ENCODE measurements at places on chromosomes 4 and X.

- no peak for DNase-seq
Measured at GRCh38 chrX:46354481-46354880, 190.7 kb downstream of the ZNF674 start.

DNA sequence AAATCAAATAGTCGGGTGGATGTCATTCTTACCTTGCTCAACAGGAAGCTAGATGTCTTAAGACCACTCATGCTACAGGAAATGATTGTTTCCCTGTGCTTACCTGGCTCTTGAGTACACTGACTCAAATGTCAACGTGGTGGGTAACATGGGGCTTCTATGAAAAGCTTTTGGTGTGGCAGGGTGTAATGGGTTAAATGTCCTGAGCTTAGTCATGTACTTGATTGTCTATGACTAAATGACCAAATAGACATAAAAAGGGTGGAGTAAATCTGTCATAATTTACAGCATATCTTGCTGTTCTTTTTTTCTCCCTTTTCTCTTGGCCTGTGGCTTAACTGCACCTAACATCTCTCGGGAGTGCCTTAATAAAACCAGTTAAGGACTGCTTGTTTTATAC lies 44.9 kb downstream of the CCNG2 start:
- no peak for DNase-seq

DNA sequence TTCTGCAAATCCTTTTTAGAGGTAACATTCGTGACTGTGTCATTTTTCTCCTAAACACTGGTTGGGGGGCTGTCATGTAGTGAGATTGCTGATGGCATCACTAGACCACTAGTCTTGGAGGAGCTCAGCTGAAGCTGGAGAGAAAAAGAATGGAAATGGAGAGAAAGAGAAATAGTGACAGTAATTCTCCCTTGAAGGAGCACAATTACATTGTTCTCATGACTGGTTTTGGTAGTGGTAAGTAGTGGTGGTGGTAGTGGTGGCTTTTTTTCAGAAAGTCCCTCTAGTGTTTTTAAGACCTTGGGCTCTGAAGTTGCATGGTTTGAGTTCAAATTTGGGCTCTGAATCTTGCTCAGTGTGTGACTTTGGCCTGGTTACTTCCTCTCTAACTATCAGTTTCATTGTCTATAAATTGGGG lies 99.8 kb downstream of the LARP7 start:
- no peak for DNase-seq

DNA sequence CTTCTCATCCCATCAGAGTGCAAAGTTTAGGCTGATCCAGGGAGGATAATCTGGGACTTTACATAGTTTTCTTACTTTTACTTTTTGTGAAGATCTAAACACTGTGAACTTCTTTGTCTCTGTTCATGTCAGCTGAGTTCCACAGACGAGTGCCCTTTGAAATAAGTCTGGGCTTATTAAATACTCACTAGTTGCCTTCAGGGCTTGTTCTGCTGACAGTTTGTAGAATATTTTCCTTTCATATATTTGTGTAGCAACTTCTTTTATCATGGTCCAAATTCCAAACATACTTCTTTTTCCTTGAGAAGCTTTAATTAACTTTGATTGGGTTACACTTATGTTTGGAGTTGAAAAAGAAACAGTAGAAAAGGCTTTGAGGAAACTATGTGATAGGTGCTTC lies 109.6 kb downstream of the SH2D1A start:
- DNase-seq, result no peak

DNA sequence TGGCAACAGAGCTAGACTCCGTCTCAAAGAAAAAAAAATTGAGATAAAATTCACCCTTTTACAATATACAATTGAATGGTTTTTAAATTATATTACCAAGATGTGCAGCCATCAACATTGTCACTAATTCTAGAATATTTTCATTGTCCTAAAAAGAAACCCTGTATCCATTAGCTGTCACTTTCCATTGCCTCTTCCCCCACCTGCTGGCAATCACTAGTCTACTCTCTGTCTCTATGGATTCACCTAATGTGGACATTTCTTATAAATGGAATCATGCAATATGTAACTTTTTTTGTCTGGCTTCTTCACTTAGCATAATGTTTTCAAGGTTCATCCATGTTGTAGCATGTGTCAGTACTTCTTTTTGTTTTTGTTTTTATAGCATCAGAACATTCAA lies 20.8 kb downstream of the ABHD18 start:
- no peak for DNase-seq

DNA sequence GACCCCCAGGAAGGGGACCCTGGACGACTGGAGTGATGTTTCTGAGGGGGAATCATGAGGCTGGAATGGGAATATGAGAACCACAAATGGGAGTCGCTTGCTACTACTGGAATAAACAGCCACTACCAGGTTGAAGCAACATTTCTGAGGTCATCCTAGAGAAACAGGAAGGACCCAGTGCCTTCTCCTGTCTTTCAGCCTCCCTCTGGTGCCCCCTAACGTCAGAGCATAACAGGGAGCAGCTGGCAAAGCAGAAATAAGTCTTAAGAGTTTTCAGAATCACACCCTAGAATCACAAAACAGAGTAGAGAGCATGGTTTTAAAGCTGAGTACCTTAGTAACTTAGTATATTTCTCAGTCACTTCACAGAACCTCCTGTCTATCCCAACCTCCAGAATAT lies 347.8 kb upstream of the PITX2 start:
- no peak for DNase-seq

- no peak for DNase-seq
Measured at GRCh38 chr4:178738026-178738425, 1295.8 kb upstream of the AGA start.

DNA sequence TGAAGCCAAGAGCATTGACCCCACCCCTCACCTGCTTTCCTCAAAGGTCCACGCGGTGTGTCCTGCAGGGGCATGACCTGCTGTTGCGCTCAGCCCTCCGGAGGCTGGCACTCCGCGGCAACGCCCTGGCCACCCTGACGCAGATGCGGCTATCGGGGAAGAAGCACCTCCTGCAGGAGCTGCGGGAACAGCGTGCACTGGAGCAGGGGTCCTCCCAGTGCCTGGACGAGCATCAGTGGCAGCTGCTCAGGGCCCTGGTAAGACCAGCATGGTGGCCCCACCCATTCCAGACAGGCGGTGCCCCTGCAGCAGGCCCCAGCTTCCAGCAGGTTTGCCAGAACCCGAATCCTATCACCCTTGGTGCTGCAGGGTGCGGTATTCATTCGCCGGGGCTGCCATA lies 86.0 kb downstream of the EVC start:
- DNase-seq, result no peak

- DNase-seq, result no peak
Measured at GRCh38 chr4:106530821-106531220, 162.2 kb upstream of the GIMD1 start.

- no peak for DNase-seq
Measured at GRCh38 chrX:49053223-49054072, 5.4 kb upstream of the CCDC120 start.

DNA sequence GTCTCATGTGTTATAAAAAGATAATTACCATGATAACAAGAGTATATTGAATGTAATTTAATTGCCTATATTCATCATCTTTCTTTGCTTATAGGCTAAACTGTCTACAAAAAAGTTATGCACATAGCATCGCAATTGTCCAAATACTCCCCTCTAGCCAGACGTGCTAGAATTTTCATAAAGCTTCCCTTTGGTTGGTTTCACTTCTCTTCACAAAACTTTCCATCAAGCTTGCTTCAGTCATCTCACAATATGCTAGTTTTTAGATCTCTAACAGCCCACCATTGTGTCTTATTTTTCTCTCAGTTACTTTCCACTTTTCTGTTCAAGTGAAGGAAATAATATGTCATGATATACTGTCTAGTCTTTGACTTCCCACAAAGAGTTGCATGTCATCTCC lies 448.3 kb upstream of the SPANXN1 start:
- DNase-seq, result no peak

GRCh38 chr4:40280586-40280985 lies 54.5 kb upstream of the CHRNA9 start:
- no peak for DNase-seq

GRCh38 chr4:139858436-139859205 lies 193.0 kb downstream of the MGST2 start:
- no peak for DNase-seq

- no peak for DNase-seq
Measured at GRCh38 chr4:117550085-117550484, 464.7 kb upstream of the TRAM1L1 start.

GRCh38 chr4:16070203-16070602 lies 13.6 kb downstream of the PROM1 start:
- DNase-seq, result no peak

- DNase-seq, result no peak
Measured at GRCh38 chr4:168849030-168849675, 160.9 kb downstream of the CBR4 start.

DNA sequence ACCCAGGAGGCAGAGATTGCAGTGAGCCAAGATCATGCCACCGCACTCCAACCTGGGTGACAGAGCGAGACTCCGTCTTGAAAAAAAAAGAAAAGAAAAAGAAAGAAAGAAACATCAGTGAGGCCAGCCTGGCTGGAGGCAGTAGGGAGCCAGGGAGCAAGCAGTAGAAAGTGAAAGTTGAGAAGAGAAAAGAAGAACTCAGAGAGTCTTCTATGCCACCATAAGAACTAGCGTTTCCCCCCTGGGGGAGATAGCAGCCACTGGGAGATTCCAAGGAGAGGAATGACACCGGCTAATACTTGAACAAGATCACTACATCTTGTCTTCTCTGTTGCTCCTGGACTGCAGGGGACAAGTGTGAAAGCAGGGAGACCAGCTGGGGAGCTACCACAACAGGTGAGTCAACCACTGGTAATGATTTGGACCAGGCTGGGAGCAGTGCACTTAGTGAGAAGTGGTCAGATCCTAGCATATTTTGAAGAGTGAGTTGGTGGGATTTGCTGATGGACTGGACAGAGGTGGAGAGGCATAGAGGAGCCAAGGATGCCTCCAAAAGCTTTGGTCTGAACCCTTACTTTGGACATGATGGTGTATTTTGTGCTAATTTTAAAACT lies 33.4 kb downstream of the SLC2A9 start:
- no peak for DNase-seq

DNA sequence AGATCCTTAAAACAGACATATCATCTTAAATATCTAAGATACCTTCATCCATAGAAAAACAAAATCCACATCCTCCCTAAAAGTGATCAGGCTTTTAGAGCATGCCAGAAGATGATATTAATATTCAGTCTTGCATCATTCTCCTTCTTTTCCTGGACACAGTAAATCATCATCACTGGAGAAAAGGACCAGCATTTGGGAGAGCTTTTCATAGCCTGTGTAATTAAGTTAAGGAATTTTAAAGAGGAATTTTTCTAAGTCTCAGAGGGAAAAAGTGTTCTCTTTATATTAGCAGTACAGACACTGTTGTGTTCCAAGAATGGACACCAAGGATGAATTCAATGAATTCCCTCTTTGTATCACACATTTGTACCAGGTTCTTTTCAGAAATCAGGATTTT lies 696 bp downstream of the SCRG1 start:
- no peak for DNase-seq

DNA sequence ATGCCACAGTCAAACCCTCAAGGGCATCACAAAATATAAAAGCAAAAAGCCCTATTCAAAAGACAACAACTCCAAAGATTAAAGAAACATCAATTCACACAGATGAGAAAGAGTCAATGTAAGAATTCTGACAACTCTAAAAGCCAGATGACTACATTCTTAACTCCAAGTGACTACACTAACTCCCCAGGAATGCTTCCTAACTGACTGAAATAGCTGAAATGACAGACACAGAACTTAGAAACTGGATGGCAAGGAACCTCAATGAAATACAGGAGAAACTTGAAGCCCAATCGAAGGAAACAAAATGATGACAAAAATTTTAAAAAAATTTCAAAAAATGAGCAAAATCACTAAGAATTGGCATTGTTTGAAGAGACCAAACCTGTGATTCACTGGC lies 1047.6 kb upstream of the PCDH10 start:
- DNase-seq, result no peak

DNA sequence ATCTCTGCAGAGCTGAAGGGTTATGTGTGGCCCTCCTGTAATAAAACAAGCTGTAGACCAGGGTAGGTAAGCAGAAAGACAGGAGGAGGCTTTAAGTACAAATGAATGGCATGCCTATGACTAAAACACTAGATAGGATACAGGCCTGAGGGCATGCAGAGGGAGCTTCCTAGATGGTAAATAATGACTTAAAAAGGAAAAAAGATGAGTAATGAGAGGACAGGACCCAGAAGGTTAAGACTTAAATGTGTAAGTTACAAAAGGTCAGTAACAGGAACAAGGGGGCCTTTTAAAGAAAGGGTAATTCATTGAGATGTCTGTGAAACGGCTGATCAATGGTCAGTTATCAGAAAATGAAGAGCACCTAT lies 194.8 kb downstream of the SOWAHB start:
- no peak for DNase-seq

DNA sequence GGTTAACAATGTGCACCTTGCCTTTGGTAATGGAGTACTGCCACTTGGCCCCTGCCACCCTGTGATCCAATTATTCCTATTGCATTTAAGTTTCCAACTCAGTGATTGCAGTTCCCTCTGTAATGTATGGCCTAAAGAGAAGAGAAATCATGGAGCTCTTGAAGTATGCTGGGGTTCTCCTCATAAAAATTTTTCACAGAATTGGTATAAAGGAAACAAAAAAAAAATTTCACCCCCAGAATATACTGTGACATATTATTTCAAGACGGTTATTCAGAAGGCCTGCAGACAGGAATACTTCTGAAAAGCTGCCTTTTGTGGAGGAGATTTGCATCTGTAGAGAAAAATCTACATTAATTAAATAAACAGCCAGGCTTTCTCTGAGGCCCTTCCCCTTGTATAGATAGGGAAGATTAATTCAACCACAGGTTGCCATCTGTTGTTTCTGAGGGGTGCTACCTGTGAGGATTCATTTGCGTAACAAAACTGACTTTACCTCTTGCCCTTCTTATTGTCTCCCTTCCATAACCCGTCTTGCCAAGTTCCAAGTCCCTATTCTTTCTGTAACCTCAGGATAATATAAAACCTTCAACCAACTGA lies 94.8 kb upstream of the LANCL3 start:
- DNase-seq, result no peak

DNA sequence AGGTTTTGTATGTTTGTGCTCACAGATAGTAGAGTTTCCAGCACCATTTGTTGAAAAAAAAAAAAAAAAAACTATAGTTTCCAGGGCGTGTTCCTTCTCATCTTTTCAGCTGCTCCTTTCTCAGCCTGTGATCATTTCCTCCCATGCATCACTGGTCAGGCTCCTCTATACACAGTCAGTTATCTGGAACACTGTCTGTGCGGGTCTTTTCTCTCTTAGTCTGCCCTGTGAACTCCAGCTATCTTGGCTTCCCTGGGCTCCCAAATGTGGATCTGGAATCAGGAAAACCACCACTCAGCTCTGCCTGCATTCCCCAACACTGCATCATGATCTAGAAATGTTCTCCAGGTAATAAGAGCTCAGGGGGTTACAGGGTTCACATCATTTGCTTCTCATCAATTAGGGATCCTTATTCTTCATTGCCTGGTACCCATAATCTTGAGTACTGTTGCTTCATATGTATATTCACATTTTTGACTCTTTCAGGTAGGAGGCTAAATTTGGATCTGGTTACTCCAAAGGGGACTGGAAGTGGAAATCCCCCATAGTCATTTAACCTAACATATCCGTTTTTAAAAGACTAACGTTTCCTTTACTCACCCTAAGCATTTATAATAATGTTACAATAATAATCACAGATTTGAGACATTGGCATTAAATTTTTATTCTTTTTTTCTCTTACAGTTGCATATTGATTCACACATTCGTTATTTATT lies 221.8 kb upstream of the KLF3 start:
- DNase-seq, result no peak

- DNase-seq, result no peak
Measured at GRCh38 chr4:141340458-141340857, 119.8 kb downstream of the ZNF330 start.

- no peak for DNase-seq
Measured at GRCh38 chr4:129146639-129147038, 50.7 kb downstream of the C4orf33 start.

Measured in Right ventricle myocardium inferior (tissue), 1 donor.